Spleen (tissue), 13 donors: ENCODE measurements at places on chromosomes 1 and 21. TPM values are rescaled to one million over a fixed set of nuclear protein-coding genes. Genes with fewer than 3 reads are reported as not detected.

The CRP gene
- not detected for total RNA-seq

The KRTAP19-3 gene
- not detected for total RNA-seq

The MSH4 gene
- 0.17 TPM for total RNA-seq

The FBXO2 gene
- total RNA-seq = 4.9 TPM

The TPTE gene
- total RNA-seq = not detected

DNA sequence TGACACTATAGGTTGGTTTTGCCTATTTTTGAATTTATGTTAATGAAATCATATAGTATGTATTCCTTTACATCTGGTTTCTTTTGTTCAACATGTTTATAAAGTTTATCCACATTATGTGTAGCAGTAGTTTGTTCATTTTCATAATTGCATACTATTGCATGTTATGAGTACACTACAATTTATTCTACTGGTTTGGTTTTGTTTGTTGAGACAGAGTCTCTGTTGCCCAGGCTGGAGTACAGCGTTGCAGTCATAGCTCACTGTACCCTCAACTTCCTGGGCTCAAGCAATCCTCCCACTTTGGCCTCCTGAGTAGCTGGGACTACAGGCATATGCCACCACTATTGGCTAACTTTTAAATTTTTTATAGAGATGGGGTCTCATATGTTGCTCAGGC is 21.0 kb downstream of the RAD54L start:
- H3K27me3 ChIP-seq = no peaks in the 10 kb centered on the region
- no peak overlapping the region for H3K27ac ChIP-seq

- H3K4me3 ChIP-seq = no peak overlapping the region
- peaks cover 23% of the 10 kb centered on the region for H3K4me1 ChIP-seq
- peak overlapping the region; percentile 85 for H3K27ac ChIP-seq
- DNase-seq = peak; percentile 93
- H3K27me3 ChIP-seq = no peaks in the 10 kb centered on the region
These were observed 1.0 kb upstream of the S100A2 start for GRCh38 chr1:153566414-153567371.

GRCh38 chr1:156797212-156797871 is 19.3 kb downstream of the SH2D2A start:
- H3K4me1 ChIP-seq = no peaks in the 10 kb centered on the region
- no peak for DNase-seq
- no peak overlapping the region for H3K4me3 ChIP-seq
- no peaks in the 10 kb centered on the region for H3K27me3 ChIP-seq

DNA sequence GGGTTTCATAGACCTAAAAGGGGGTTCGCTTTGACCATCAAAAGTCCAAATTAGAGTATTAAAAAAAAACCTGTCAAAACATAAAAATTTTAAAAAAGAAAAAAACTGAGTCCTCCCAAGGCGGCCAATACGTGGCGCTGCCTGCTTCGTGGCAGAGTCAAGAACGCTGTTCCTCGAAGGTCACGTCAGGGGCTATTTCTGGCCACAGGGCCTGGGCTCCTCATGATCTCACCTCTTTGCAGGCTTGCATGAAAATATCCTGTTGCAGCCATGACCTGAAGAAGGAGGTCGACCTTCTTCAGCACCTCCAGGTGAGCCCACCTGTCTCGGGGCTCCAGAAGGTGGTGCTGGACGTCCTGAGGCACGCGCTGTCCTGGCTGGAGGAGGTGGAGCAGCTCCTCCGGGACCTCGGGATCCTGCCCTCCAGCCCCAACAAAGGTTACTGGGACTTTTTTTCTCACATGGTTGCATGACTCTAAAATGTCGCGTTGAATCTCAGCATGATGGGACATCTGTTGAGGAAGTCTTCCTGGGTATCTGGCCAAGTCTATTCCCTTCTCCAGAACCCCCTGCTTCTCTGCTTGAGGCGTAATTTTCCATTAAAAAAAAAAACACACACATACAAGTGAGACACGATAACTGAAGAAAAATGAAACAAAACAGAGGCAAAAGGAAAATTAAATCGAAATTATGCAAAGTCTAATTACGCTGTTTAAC is 80.4 kb upstream of the EFHD2 start:
- no peaks in the 10 kb centered on the region for H3K36me3 ChIP-seq
- H3K27ac ChIP-seq = no peak overlapping the region
- H3K4me1 ChIP-seq = peaks cover 16% of the 10 kb centered on the region
- H3K4me3 ChIP-seq = no peak overlapping the region
- H3K27me3 ChIP-seq = no peaks in the 10 kb centered on the region

DNA sequence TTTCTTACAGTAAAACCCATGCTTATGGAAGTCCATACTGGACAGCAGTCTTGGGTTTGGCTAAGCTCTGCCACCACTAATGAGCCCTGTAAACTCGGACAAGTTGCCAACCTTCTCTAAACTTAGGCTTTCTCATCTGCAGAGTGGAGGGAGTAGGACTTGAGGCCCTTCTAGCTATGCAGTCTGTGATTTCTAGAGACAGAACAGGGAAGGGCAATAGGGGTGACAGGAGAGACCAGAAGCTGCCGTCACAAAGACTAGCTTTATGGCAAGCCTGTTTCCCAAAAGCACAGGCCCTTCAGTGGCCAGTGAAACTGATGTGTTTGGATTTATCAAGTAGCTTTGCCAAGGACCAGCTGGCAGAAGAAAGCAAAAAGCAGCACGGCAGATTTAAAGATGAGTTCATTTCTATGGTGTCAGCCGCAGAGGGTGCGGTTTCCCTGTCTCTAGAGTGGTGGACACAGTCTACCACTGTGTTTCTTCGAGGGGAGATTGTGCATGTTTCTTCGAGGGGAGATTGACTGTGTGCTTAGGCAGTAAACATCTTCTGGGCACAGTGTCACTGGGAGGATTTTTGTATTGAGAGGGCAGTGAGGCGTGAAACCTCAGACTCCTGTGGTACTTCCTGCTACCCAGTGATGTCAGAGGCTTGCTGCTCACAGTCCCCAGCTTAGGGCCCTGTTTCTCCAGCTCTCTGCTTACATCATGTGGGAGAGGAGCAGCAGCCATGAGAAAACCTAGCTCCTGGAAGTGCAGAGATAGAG is 119.0 kb downstream of the ROR1 start:
- H3K27me3 ChIP-seq = no peaks in the 10 kb centered on the region
- H3K4me1 ChIP-seq = peaks cover 30% of the 10 kb centered on the region
- peak; percentile 80 for DNase-seq
- H3K27ac ChIP-seq = peak overlapping the region; percentile 75

DNA sequence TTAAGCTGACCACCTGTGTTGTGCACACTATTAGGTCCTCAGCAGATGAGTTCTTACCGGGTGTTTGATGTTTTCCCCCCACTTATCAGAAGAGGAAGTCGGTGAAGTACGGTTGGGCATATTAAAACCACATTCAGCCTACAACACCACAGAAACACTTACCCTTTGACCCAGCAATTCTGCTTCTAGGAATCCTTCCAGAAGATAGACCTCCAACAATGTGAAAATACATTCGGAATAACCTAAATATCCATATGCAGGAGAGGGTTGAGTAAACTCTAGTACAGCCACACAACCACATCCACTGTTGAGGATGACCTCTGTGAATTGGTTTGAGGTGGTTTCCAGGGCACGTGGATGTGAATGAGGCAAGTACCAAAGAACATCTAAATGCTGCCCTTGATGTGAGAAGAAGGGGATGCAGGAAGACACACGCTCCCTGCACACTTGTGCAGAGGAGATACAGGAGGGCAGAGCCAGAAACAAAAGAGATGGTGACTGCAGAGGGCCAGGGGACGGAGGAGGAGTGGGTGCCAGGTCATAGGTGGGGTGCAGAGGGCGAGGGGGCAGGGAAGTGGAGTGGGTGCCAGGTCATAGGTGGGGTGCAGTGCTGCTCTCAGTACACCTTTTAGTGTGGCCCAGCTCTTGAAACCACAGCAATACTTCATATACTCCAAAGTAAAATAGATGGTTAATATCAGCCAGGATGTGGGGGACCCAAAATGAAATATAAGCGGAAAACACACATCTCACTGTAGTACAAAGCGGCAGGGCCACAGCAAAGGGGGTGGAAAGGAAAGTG is 12.8 kb downstream of the ADARB1 start:
- DNase-seq = no peak
- no peaks in the 10 kb centered on the region for H3K27me3 ChIP-seq
- H3K27ac ChIP-seq = no peak overlapping the region
- peaks cover 99% of the 10 kb centered on the region for H3K4me1 ChIP-seq
- no peak overlapping the region for H3K4me3 ChIP-seq

DNA sequence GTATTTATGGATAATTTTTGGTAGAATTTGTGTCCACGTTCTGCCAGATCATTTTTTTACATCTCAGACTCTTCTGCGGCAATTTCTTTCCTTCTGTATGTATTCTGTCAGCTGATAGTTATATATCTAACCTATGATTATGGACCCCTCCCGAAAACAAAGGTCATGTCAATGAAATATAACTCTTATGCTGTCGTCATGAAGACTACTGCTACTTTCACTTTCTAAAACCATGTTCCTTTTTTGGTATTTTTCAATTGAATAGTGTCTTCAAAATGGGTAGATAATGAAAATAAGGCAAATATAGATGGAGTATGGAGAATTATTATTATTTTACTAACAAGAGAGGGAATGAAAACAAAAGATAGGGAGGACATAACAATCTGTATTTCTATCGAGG is 3.2 kb downstream of the ANGPTL1 start:
- peak overlapping the region; percentile 8 for H3K4me3 ChIP-seq
- peak overlapping the region; percentile 32 for H3K27ac ChIP-seq
- DNase-seq = no peak
- peaks cover 8% of the 10 kb centered on the region for H3K36me3 ChIP-seq

GRCh38 chr1:91282695-91283420 is 121.8 kb downstream of the HFM1 start:
- H3K4me1 ChIP-seq = peaks cover 11% of the 10 kb centered on the region
- H3K4me3 ChIP-seq = no peak overlapping the region
- no peak for DNase-seq

GRCh38 chr1:10253755-10254154 is 43.4 kb downstream of the KIF1B start:
- H3K36me3 ChIP-seq = no peaks in the 10 kb centered on the region
- DNase-seq = no peak
- no peak overlapping the region for H3K4me3 ChIP-seq
- peak overlapping the region; percentile 21 for H3K27ac ChIP-seq

DNA sequence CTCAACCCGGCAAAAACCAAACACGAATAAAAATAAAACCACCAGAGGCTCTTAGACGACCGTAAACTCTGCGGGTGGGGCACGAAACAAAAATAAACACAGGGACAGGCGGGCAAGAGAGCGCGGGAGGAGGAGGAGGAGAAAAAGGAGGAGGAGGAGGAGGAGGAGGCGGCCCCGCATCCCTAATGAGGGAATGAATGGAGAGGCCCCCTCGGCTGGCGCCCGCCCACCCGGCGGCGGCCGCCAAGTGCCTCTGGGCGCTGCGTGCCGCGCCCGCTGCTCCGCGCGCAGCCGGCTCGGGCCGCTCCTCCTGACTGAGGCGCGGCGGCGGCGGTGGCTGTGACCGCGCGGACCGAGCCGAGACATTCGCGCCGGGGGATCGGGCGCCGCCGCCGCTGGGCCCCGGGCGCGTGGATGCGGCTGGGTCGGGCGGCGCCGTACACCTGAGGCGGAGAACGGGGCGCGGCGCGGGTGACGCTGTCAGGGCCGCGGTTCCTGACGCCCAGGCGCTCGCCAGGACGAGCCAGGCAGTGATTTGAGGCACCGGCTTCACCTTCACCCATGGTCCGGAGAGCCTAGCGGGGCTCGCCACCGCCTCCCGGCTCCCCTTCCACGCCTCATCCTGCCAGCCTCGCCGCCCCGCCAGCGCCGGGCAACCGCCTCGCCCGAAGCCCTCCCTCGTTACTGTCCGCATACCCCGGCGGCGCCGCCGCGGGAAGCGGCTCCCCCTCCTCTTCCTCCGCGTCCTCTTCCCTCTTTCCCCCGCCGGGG is at the start of gene MARK1:
Gene MARK1, plus strand, starts transcription at position 229 of the 771 bp plus-strand sequence. CDS start 687 bp downstream, outside the sequence.
- H3K27me3 ChIP-seq = peaks cover 35% of the 10 kb centered on the region
- DNase-seq = peak; percentile 77
- H3K4me3 ChIP-seq = peak within 1 kb of the TSS; percentile 57
- peak within 1 kb of the TSS; percentile 83 for H3K27ac ChIP-seq
- no peaks in the 10 kb centered on the region for H3K36me3 ChIP-seq
- peaks cover 8% of the 10 kb centered on the region for H3K4me1 ChIP-seq

DNA sequence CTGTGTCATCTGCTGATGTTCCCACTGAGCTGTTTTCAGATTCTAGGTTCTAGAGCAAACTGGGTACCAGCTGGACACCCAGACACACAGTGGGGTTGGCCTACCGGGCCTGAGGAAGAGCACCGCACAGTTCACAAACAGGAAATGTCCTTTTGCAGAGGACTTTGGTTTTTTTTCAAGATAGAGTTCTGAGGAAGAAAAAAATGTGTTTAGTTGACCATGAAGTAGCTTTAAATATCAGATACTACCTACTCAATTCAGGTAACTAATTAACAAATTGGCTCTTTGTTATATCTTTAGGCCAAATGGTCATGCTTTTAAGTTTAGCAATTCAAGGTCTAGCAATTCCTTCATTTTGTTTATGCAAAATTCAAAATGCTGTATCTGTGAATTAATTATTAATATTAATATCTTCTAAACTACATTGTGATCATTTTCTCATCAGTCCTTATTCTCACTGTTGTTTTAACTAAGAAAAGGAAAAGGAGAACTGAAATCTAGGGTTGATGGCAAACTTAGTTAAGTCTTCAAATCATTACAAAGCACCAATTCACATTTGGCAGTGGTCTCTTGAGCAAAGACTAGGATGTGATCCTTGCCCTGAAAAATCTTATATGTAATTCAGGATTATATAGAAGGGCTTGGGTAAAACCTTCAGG is 17.2 kb upstream of the NCF2 start:
- H3K4me3 ChIP-seq = no peak overlapping the region
- peaks cover 35% of the 10 kb centered on the region for H3K4me1 ChIP-seq
- H3K27ac ChIP-seq = peak overlapping the region; percentile 94

- no peaks in the 10 kb centered on the region for H3K4me1 ChIP-seq
- no peak overlapping the region for H3K27ac ChIP-seq
These were observed 13.5 kb downstream of the ATP1A2 start for GRCh38 chr1:160129046-160129445.

- no peak for DNase-seq
- H3K27ac ChIP-seq = no peak overlapping the region
- no peaks in the 10 kb centered on the region for H3K27me3 ChIP-seq
- H3K36me3 ChIP-seq = no peaks in the 10 kb centered on the region
- H3K4me3 ChIP-seq = no peak overlapping the region
- no peaks in the 10 kb centered on the region for H3K4me1 ChIP-seq
These were observed 229.2 kb downstream of the RHOU start for GRCh38 chr1:228964178-228965089.

GRCh38 chr1:6261615-6261995 is 707 bp upstream of the GPR153 start:
- DNase-seq = no peak
- H3K36me3 ChIP-seq = no peaks in the 10 kb centered on the region
- peaks cover 15% of the 10 kb centered on the region for H3K4me1 ChIP-seq
- peaks cover 36% of the 10 kb centered on the region for H3K27me3 ChIP-seq
- H3K4me3 ChIP-seq = peak overlapping the region; percentile 70

- H3K4me1 ChIP-seq = no peaks in the 10 kb centered on the region
- DNase-seq = no peak
- no peaks in the 10 kb centered on the region for H3K36me3 ChIP-seq
These were observed 95.8 kb downstream of the PSMG1 start for GRCh38 chr21:39087238-39088030.

DNA sequence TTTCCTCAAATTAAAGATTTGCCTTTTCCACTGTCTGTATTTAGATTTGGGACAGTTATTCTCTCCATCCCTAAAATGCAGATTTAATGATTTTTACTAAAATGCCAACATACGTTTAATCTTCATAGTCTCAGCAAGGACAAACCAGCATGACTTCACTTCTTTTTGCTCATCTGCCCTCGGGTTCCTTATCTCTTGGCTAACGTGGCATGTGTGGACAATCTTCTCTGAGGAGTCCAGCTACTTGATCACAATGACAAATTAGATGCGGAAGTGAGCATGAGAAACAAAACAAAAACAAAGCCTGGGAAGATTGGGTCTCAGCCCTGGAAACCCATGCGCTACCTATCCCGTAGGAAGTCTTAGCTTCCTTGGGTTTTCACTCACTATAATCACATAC is 1.0 kb downstream of the MRAP start:
- H3K27me3 ChIP-seq = no peaks in the 10 kb centered on the region
- H3K27ac ChIP-seq = no peak overlapping the region
- peaks cover 12% of the 10 kb centered on the region for H3K36me3 ChIP-seq
- no peak for DNase-seq
- no peaks in the 10 kb centered on the region for H3K4me1 ChIP-seq
